Nephron progenitor cell (in vitro differentiated cells): ENCODE measurements at places on chromosomes 5 and 9.

- no peak for DNase-seq
These were observed 16.6 kb upstream of the GRHPR start for GRCh38 chr9:37405764-37406380.

- no peak for DNase-seq
These were observed 269.9 kb downstream of the MEF2C start for GRCh38 chr5:88613051-88613450.

DNA sequence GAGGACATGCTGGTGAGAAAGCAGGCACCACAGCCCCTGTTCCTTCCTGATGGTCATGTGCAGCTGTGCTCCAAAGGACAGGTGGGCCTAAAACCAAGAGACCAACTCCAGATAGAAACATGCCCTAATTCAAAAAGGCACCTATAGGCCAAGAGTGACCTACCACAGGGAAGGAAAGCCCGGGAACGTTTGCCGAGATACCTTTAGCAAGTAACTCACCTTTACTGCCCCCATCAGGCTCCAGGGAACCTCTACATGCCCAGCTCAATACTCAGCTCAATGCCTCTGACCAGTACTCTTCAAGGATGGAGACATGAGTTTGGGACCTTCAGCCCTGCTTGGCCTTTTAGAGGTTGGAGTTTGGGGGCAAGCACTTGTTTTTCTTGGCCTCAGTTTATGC is 172.8 kb upstream of the FSTL4 start:
- DNase-seq: no peak

DNA sequence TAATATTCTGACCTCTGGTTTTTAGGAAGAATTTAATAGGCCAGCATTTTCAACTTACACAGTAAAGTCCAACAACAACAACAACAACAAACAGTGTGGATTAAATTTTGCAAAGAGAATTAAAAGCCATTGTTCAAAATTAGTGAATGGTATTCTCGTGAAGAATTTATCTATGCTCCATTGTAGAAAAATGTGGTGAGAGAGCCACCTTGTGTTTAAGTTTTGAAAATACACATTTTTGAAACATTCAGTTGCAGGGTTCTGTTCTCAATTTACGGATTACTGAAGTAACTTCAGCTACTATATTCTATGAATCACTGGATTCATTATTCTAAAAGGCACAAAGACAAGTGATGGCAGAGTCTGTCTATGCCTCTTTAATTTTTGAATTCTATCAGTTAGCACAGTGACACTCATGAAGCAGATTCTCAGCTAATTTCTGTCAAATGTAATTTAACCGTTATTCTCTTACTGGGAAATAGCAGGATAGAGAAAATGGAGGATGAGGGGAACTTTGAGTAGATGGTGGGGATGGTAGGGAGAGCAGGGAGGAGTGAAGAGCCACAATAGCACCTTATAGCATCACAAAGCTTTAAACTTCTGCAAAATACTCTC is 11.0 kb downstream of the CCDC152 start:
- DNase-seq: no peak
